ENCODE measurements at places on chromosomes 5 and 9.

DNA sequence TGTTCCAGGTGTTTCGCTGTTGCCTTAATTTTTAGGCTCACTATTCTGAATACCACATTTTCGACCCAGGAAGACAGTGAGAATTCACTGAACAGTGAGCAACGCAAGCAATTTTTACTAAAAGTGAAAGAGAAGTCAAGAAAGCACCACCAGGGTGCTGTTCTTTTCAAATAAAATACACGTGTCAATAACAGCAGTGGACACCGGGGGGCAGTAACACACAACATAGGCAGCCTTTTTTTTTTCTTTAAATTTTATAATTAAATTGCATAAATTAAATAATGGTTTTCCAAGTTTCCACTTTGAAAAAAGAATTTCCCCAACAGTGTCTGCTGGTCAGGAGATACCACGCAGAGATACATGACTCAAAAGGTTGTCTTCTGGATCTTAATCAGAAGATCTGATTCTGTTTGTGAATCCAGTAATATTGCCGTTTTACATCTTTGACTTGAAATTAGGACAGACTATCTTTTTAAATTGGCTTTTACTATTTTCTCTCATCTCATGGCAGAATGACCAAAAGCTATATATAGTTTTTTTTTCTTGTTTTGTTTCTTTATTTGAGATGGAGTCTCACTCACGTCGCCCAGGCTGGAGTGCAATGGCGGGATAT, 47.1 kb upstream of the SH3GL2 start:
- DNase-seq, result peak; percentile 29

DNA sequence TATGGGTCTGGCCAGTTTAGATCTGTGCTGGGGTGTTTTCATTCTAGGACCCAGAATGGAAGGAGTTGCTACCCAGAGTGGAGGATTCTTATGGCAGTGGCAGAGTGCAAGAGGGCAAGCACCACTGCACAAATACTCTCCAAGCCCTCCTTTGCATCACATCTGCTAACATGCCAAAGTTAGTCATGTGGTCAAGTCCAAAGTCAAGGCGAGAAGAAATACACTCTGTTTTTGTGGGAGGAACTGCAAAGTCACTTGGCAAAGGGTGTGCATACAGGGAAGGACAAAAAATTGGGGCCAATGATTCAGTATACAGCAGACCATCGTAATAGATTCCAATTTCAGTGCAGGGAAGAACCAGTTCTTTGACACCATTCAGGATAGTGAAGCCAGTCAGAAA, 43.9 kb upstream of the HMGCS1 start:
- DNase-seq, result no peak

GRCh38 chr5:11903121-11903613, 1.1 kb downstream of the CTNND2 start:
- DNase-seq, result no peak

DNA sequence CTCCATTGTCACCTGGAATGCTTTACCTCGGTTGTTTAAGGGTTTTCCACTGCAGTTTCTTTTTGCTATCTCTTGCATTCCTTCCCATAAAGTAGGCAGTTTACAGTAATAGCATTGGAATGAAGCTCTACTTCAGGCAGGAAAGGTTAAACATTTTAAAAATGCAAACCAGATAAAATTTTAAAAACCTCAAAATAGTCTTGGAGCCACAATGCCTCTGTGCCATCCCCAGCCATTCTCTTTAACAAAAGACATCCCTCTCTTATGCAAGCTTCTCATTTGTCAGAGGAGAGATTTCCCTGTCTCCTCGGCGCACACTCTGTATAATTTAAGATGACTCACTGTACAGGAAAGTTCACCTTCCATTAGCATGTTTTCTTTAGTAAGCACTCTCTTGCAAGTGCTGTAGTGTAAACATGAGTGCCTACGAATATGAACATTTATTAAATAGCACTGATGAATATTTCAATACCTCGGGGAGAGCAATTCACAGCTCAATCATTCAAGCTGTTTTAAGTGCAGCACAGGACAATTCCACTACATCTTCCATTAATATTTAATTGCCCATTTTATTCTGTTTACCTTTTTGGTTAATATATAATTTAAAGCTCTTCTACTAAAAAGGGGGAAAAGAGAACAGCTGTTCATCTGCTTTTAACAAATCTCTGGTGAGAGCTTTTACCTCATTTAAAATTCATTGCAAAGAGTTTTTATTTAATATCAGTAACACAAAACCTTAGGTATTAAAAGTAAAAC, 343.6 kb downstream of the SPATA31D1 start:
- DNase-seq, result no peak

DNA sequence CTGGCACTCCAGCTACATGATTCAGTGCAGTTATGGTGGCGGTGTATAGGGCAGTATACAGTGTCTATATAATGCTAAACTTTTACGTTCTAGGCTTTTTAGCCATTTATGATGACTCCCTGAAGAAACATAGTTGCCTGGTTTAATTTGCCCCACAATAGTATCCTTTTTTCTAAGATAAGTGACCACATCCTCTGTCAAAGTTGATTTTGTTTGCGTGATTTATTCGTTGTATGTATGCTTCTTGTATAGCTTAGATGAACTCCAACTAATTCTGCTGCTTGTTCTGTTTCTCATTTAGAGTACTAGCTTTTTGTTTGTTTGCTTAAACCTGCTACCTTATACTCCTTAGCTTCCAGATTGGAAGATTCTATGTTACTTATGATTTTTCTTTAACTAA, 83.6 kb downstream of the ERMP1 start:
- no peak for DNase-seq

GRCh38 chr9:86812616-86813015, 134.7 kb downstream of the GAS1 start:
- no peak for DNase-seq

DNA sequence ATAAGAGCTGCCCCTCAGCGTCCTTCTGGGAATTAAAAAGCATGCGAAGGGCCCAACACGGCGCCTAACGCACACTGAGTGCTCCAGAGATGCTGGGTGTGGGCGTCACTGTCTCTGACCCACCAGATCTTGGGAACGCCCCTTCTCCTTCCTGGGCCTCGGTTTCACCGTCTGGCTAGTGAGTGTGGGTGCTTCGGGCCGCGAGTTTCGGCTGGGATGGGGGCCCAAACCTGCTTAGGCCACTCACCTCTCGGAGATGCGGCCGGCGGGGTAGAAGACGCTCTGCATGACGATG, 3.7 kb downstream of the PIP5KL1 start:
- DNase-seq, result peak; percentile 45

DNA sequence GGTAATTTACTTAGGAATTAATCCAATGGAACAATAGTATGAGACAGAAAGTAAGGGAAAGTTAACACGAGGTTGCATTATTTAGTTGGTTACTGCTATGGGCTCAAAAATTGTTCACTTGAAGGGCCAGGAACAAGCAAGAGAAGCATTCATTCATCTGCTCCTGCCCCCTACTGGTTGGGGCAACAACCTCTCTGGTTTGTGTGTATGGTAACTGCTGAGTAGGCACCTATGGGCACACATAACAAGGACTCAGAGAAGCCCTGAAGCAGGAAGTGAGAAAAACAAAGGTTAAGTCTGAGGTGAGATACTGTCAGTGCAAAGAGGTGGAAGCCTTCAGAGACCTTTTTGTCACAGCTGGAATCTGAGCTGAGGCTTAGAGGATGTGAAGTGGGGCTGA, 34.4 kb upstream of the RANBP6 start:
- peak; percentile 63 for DNase-seq

DNA sequence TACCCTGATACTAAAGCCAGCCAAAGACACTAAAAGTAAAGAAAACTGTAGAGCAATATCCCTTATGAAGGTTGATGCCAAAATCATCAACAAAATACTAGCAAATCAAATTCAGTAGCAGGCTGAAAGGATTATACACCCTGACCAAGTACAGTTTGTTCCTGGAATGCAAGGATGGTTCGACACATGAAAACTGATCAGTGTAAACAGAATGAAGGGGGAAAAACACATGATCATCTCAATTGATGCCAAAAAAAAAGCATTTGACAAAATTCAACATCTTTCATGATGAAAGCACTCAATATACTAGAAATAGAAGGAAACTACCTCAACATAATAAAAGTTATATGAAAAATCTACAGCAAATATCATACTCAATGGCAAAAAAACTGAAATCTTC, 43.5 kb upstream of the LRRC14B start:
- DNase-seq, result peak; percentile 22

DNA sequence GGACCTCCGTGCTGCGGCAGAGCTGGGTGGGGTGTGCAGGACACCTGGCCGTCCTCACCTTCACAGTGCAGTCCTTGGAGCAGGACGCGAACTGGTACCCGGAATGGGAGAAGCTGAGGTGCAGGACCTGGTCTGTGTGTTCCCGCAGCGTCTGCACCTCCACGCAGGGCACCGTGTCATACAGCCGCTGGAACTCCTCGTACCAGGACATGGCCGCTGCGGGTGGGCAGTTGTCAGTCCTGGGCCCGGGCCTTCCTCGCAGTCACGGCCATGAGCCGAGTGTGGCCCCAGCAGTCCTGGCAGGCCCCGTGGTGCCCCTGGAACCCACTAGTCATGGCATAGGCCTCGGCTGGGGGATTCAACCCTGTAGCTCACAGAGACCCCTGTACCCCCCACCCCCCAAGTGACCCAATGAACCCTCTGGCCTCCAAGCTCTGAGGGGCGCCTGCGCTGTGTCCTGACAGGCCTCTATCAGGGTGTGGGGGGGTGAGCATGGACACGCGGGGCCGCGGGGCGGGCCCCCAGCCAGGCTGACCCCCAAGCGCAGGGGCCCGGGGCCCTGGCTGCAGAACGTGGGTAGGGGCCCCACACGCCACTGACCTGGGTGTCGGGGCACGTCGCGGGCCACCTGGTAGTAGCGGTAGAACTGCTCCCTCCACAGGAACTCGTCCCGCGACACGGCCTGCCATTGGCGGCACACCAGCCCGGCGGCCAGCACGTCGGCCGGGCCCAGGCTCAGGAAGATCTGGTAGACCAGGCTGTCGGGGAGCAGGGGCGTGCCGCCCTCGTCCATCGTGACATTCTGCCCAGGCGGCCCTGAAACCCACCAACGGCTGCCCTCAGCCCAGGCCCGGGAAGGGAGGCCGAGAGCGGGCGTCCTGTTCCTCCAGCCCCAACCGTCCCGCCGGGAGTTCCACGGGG, 987 bp downstream of the FBXW5 start:
- peak; percentile 74 for DNase-seq

DNA sequence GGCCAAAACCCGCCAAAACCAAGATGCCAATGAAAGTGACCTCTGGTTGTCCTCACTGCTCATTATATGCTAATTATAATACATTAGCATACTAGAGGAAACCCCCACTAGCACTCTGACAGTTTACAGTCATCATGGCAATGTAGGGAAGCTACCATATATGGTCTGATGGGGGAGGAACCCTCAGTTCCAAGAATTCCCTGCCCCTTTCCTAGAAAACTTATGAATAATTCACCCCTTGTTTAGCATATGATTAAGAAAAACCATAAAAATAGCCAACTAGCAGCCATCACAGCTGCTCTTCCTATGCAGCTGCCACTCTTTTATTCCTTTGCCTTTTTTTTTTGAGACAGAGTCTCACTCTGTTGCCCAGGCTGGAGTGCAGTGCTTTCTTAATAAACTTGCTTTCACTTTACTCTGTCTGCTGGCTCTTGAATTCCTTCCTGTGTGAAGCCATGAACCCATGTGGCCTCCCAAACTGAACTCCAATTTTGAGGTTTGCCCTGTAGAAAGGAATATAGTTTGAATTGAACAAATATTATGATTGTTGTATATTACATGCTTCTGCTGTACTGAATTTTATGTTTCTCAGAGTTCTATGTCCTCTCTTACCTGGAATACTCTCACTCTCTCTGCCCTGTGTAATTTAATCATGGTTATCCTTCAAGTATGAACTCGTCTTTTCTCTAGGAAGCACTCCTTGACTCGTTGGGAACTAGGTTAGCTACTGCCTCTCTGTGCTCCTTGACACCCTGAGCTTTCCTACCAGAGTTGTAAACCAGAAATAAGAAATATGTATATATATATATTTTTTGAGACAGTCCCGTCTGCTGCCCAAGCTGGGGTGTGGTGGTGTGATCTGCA, 59.8 kb downstream of the KIAA1958 start:
- peak; percentile 48 for DNase-seq

GRCh38 chr9:131277910-131278701, 1.8 kb upstream of the FAM78A start:
- DNase-seq, result peak; percentile 89

- DNase-seq, result no peak
These were observed 42.4 kb upstream of the TJP2 start for GRCh38 chr9:69131682-69132081.

DNA sequence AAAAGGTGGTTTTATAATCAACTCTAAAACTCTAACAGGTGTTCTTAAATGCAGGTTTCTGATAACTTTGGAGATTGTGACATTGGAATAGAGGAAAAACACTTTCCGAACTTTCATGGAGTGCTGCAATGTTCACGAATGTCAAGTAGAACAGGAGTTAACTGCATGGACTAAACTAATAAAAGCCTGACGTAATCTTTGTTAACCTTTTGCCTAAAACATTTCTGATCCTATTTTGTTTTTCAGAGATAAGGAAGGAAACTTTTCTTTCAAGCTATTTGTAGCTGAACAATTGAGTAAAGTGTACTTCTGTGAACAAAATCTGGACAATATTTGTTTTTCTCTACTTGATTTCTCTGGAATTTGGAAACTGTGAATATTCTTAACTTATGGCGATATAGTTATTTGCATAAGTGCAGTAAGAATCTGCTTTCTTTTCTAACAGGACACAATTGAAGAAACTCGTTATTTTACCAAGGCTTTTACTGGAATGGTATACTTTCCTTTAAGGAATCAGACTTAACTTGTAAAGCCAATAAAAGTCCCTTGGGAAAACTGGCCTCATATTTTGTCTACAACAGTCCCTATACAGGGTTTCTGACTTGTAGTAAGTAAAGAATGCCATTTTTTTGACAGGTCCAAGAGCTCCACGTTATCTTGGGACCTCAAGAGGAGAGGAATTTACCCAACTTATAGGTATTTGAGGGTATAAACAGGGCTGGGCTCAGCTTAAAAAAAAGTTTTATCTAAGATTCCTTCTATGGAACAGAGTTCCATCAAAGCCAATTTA, 154.7 kb downstream of the NXNL2 start:
- no peak for DNase-seq

DNA sequence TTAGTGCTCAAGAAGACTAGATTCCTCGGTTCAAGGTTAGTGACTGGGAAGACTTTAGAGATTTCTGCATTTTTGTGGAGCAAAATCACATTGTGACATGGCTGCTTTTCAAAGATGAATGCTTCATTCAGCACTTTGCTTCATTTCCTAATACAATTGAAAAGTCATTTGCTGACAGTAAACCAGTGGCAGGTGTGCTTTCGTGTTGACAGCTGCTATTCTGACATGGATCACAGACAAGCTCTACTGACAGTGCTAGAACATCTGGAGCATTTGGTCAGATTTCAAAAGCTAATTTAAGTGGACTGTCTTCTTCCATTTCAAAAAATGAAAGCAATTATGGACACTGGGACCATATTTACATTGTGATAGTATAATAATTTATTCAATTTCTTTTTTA, 1060.1 kb downstream of the PTPRD start:
- no peak for DNase-seq
